A673 (cell line): ENCODE measurements at places on chromosomes 3 and 15. TPM values are rescaled to one million over a fixed set of nuclear protein-coding genes. Genes with fewer than 3 reads are reported as not detected.

MRPL46 gene
- total RNA-seq = 41.4 and 44.2 TPM in 2 replicates

SPINK8 gene
- not detected in 2 replicates for total RNA-seq

GRCh38 chr15:45495588-45495987 is 27.0 kb downstream of the SLC30A4 start:
- no peak for DNase-seq
- H3K4me3 ChIP-seq = no peak overlapping the region
- no peaks in the 10 kb centered on the region for H3K4me1 ChIP-seq
- H3K36me3 ChIP-seq = no peaks in the 10 kb centered on the region

PRTG gene
- 0.02 TPM in 1 of 2 replicates, not detected in the other for total RNA-seq
